Activated CD8-positive, alpha-beta memory T cell treated with anti-CD3 and anti-CD28 coated beads, Interleukin-2, amount 50 U/mL, for 4 hours (primary cell): ENCODE measurements at places on chromosomes 4 and X.
A peak's percentile ranks its signal among the peaks of the same experiment; 100 is the strongest.

GRCh38 chrX:107827030-107827831 is 1.6 kb downstream of the MID2 start:
- no peak for DNase-seq

- DNase-seq = no peak
Observed at GRCh38 chrX:68941385-68941952, 112.6 kb downstream of the EFNB1 start.

- no peak for DNase-seq
Observed at GRCh38 chr4:151325111-151325948, at the start of gene SH3D19. Gene SH3D19, minus strand, starts transcription at chr4:151325605. Its CDS starts 253 bp downstream, at chr4:151325352.

- DNase-seq = no peak
Observed at GRCh38 chr4:189084671-189085070, 856.0 kb upstream of the FRG1 start.

DNA sequence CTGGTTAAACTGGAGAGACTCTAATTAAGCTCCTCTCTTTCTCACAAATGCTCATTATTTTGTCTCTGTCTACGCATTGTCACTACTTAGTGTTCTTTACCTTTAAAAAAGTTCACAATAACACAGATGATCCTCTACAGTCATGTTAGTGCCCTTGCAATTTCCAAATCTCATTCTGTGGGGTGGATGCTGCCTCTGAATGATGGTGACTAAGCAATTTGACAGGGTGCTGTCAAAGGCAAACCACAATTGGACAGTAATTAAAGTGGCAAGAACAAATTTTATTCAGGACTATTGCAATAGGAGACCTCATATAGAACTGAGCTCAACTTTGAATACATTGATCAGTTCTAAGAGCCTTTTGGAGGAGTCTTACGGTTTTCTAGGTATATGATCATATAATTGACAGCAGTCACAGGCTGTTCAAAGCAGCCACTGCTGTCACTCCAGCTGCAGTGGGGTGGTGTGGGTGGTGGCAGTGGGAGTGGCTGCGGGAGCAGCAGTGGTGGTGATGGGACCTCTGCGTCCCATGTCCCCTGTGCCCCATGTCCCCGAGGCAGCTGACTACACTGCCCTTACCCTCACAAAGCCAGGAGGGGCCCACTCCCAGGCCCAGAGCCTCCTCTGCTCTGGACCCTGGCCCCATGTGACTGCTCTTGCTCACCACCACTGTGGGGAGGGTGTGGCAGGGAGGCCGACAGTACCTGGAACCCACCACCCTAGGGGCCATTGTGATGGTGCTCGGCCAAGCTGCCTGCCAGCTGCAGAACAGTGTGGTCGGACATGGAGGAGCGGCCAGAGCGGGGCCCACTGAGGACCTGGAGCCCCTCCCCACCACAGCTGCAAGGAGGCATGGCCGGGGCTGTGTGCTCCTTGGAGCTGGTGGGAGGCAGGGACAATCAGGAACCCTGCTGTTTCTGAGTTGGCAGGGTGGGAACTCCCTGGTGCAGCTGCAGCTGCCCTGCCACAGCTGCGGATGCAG is 30.4 kb upstream of the PAGE1 start:
- no peak for DNase-seq

DNA sequence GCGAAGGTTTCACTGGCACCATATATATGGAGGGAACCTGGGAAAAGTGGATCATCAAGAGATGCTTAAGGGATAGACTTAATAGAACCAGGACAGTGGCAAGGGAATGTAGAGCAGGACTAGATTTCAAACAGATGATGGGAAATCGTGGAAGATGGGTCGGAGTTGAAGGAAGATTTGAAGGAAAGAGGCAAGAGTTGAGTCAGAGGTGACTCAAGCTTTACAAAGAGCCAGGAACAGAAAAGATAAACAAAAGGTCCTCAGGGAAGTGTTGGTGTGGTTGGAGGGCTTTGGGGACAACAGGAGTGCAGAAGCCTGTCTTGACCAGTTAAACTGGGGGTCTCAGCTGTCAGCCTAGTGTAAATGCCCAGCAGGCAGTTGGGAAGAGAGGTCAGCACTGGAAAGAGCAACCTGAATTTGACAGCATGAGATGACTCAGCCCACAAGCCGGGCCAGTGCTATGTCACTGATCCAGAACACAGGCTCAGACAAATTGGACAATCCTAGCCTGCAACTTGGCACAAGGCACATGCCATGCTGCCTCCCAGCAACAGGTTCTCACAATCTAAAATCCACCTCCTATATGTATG is 230.5 kb downstream of the IDS start:
- no peak for DNase-seq

- no peak for DNase-seq
Observed at GRCh38 chrX:134743091-134743490, 84.8 kb upstream of the PLAC1 start.

DNA sequence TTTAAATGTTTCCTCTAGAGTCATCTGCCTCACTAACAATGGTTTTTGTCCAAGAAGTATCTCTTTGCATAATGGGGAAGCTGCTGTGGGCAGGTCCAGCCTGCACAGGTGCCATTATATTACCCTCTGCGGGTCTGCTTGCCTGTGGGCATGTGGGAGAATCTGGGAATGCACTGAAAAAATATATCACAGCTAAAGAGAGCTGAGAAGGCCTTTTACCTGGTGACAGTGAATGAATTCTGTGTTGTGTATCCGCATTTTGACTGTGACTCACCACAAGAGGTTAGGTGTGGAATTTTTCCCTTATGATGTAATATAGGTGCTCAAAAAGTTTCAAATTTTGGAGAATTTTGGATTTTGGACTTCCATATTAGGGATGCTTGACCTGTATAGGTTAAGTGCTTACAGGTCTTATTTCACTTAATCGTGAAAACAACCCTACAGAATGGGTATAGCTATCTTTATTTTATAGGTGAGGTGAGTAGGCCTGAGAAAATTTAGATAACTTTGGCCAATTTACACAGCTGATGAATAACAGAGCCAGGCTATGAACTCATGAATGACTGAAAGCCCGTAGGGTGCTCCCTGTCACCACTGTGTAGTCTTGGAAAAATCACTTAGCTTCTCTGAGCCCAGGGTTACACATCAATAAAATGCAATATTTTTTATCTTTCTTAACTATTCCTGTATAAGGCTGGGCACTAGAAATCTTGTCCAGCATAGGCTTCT is 198.0 kb upstream of the EPHA5 start:
- DNase-seq = no peak

GRCh38 chrX:124530803-124531202 is 184.4 kb downstream of the SH2D1A start:
- no peak for DNase-seq

DNA sequence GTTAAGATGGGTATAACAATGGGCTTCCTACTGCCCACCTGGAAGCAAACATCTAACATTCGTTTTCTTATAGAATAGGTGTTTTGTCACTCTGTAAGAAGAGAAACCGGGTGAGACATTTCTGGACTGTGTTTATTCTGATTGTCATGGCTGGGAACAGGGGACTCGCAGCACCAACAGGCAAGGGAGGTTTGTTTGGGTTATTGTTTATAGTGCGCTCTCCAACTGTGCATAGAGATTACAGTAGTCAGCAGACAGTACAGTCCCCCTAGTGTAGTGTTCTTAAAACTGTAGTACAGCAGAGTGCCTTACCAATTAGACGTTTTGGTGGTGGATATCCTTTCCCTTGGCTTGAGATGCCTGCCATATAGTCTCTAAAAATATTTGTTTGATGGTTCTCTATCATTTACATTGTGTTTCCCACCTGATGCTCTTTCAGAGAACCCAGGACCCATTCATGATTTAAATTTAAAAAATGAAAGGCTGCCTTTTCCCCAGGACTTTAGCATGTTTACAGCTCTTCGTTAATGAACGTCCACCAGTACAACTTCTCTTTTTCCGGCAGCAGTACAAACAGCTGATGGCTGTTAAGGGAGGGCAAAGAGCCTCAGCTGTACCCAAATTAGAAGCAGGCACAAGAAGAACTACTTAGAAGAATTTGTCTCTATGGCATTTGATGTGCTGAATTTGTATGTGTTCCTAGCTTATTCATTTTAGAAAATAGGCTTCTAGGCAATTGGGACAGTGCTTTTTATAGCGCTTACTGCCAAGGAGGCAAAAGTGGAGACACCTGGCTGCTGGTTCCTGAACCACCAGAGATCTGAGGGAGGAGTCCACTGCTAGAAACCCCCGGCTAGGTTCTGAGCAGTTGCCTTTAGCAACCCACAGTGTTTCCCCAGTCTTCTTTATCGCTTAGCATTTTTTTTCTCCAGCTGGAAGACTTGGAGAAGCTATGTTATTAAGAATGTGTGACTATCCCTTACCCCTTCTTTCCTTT is 1.0 kb upstream of the RNF150 start:
- DNase-seq = no peak

GRCh38 chr4:39062094-39062769 is at the start of gene KLHL5:
Gene KLHL5, plus strand, starts transcription at chr4:39062232. Its CDS starts 421 bp downstream, at chr4:39062653.
- DNase-seq = no peak

DNA sequence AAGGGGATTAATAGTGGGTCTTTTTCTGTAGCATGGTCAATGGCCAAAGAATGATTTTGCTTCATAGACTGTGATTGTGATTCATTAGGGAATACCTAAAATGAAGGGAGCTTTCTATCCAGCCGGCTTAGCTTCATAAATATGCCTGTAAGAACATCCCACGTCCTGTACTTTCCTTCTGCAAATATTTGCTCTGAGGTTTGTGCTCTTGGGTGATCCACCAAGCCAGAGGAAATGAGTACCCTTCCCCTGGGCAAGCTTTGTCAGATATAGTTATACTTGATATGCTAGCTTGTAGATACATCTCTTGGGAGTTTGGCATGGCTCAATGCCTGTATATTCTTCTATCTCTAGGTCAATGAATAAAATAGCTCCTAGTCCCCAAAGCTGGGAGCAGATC is 28.2 kb upstream of the SPARCL1 start:
- no peak for DNase-seq

DNA sequence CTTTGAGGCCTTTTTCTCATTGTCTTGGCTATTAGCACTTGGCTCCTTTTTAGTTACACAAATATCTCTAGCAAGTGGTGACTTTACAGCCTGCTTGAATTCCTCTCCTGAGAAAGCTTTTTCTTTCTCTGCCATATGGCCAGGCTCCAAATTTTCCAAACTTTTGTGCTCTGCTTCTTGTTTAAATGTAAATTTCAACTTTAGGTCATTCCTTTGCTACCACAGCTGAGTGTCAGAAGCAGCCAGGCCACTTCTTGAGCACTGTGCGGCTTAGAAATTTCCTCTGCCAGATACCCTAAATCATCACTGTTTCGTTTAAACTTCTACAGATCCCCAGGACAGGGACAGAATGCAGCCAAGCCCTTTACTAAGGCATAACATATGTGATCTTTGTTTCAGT is 222.4 kb downstream of the FBXO8 start:
- DNase-seq = no peak

GRCh38 chr4:3845744-3846429 is 79.7 kb downstream of the ADRA2C start:
- no peak for DNase-seq

- DNase-seq = no peak
Observed at GRCh38 chr4:35835893-35836292, 408.4 kb downstream of the ARAP2 start.

GRCh38 chr4:102094481-102094880 is 250.8 kb downstream of the SLC39A8 start:
- no peak for DNase-seq

DNA sequence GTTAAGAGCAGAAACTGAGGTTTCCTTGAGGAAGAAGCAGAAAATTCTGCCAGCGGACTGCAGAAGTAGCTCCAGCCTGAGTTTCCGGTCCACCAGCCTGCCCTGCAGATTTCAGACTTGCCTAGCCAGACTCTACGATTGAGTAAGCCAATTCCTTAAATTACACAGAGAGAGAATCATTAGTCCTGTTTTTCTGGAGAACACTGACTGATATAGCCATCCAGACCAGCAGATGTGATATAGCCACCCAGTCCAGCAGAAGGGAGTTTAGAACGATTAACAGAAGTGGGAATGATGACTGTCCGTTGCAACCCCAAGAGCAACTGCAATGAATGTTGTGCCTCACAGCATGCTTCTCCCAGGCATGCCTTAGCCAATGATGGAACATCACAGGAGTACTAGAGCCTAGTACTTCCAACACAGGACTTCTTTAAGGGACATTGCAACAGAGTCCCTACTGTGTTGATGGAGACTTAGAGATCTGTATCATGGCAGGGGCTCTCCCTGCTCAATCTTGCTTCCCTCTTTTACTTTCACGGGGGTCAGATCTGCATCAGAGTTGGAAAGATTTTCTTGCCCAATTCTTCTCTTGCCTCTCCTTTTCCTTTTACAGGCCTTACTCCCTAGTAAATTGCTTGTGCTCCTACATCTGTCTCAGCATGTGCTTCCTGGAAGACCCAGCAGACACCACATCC is 264.6 kb upstream of the CLNK start:
- no peak for DNase-seq

- DNase-seq = no peak
Observed at GRCh38 chr4:56690393-56690792, 9.3 kb upstream of the HOPX start.

- no peak for DNase-seq
Observed at GRCh38 chr4:181969151-181969550, 274.1 kb upstream of the TENM3 start.

DNA sequence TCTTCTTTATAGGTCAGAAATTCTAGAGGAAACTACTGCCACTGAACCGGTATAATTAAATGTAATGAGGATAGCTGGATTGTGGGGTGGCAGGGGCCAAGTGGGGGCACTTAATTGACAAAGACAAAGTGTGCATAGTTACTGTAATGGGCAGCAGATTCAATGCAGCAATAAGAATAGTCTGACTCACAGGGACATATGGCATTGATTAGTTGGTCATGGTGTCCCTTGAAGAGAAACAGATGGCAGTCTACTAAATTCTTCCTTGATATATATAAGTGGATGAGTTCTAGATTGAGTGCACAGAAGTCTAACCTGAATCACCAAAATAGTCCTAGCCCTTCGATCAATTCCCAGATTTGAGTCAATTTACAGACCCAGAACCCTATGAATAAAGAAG is 31.6 kb downstream of the ETDC start:
- no peak for DNase-seq

- DNase-seq = peak; percentile 77
Observed at GRCh38 chr4:3302173-3302785, 9.5 kb downstream of the RGS12 start.

- DNase-seq = peak; percentile 39
Observed at GRCh38 chrX:51894697-51895336, 1.4 kb downstream of the MAGED1 start.

- no peak for DNase-seq
Observed at GRCh38 chrX:121642415-121642814, 595.0 kb downstream of the GLUD2 start.
